CD8-positive, alpha-beta memory T cell (primary cell): ENCODE measurements at places on chromosomes 4 and X. TPM values are rescaled to one million over a fixed set of nuclear protein-coding genes. Genes with fewer than 3 reads are reported as not detected.

The ARHGAP24 gene
- not detected for total RNA-seq

The EPGN gene
- total RNA-seq, result not detected

GRCh38 chr4:182370491-182370890 is 127.3 kb downstream of the TENM3 start:
- H3K4me3 ChIP-seq, result no peak overlapping the region
- no peak for DNase-seq
- no peaks in the 10 kb centered on the region for H3K36me3 ChIP-seq
- no peaks in the 10 kb centered on the region for H3K4me1 ChIP-seq

GRCh38 chr4:26692014-26692726 is 108.3 kb downstream of the TBC1D19 start:
- H3K27ac ChIP-seq, result no peak overlapping the region
- H3K4me3 ChIP-seq, result no peak overlapping the region
- no peaks in the 10 kb centered on the region for H3K27me3 ChIP-seq
- no peaks in the 10 kb centered on the region for H3K4me1 ChIP-seq
- peaks cover 4% of the 10 kb centered on the region for H3K36me3 ChIP-seq

- DNase-seq, result no peak
- no peak overlapping the region for H3K4me3 ChIP-seq
- no peaks in the 10 kb centered on the region for H3K4me1 ChIP-seq
- no peak overlapping the region for H3K27ac ChIP-seq
- no peaks in the 10 kb centered on the region for H3K36me3 ChIP-seq
Measured at GRCh38 chr4:163196926-163197480, 30.3 kb upstream of the NAF1 start.

- H3K36me3 ChIP-seq, result no peaks in the 10 kb centered on the region
- no peak overlapping the region for H3K4me3 ChIP-seq
- H3K27me3 ChIP-seq, result no peaks in the 10 kb centered on the region
- DNase-seq, result no peak
Measured at GRCh38 chrX:21856504-21856903, 717 bp downstream of the YY2 start.

DNA sequence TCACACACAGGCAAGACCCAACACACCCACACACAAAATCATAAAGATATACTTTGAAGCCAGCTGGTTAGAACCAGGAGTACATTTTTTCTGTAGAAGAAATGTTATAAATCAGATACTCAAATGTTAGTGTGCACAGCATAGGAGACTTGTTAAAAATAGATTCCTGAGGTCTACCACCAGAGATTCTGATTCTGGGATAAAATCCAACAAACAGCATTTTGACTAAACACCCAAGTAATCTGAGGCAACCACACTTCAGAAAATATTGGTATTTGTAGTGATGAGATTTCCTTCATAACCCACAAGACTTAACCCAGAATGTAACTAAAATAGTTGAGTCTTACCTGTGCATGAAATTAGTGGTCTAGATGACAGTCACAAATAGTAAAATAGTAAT is 301.8 kb downstream of the HNRNPD start:
- no peak overlapping the region for H3K4me3 ChIP-seq
- no peak for DNase-seq
- no peaks in the 10 kb centered on the region for H3K27me3 ChIP-seq
- H3K4me1 ChIP-seq, result no peaks in the 10 kb centered on the region
- H3K36me3 ChIP-seq, result no peaks in the 10 kb centered on the region

DNA sequence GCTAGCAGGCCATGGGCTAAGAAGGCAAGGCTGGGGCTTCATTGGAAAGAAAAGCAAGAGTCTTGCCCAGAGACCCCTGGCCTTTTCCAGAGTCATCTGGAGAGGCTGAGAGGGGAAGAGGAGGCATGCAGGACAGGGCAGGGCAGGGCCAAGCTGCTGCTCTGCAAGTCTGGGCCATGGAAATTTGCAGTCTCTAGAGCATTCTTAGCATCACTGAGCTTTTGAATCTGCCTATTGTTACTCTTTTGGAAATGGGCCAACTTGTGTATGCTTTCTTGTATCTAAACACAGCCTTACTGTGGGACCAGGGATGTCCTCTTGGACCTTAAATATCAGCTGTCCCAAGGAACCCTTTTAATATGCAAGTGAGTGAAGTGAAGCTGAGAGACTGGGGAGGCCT is 560.5 kb downstream of the MID1IP1 start:
- no peaks in the 10 kb centered on the region for H3K36me3 ChIP-seq
- H3K4me1 ChIP-seq, result no peaks in the 10 kb centered on the region
- H3K27me3 ChIP-seq, result no peaks in the 10 kb centered on the region
- no peak overlapping the region for H3K27ac ChIP-seq
- no peak for DNase-seq

GRCh38 chr4:68076194-68076593 is 53.5 kb downstream of the TMPRSS11F start:
- no peaks in the 10 kb centered on the region for H3K36me3 ChIP-seq
- H3K4me3 ChIP-seq, result no peak overlapping the region
- H3K27ac ChIP-seq, result no peak overlapping the region
- no peaks in the 10 kb centered on the region for H3K4me1 ChIP-seq
- no peaks in the 10 kb centered on the region for H3K27me3 ChIP-seq

DNA sequence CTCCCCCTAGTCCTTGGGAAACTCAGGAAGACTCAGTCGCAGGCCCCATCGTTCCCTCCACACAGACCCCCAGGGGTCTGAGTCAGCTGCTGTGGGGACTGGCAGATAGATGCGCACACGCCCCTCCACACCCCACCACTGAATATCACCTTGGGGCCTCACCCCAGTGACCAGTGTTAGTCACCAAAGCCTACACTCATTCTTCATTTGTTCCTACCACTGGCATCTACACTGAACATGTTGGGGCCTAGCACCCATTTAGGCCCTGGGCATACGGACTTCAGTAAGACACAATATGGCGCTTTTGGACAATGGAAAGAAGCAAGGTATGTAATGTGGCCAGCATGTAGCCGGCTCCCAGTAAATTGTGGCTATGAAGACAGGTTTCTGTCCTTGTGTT is 154.1 kb upstream of the PJA1 start:
- no peak overlapping the region for H3K27ac ChIP-seq
- no peak overlapping the region for H3K4me3 ChIP-seq
- H3K27me3 ChIP-seq, result no peaks in the 10 kb centered on the region
- DNase-seq, result no peak
- no peaks in the 10 kb centered on the region for H3K36me3 ChIP-seq
- no peaks in the 10 kb centered on the region for H3K4me1 ChIP-seq

GRCh38 chrX:110001740-110002299 is 1.1 kb upstream of the TMEM164 start:
- peak overlapping the region; percentile 64 for H3K27ac ChIP-seq
- no peaks in the 10 kb centered on the region for H3K36me3 ChIP-seq
- no peak for DNase-seq
- no peaks in the 10 kb centered on the region for H3K27me3 ChIP-seq

- no peaks in the 10 kb centered on the region for H3K27me3 ChIP-seq
- no peak overlapping the region for H3K4me3 ChIP-seq
- no peaks in the 10 kb centered on the region for H3K4me1 ChIP-seq
- H3K27ac ChIP-seq, result no peak overlapping the region
- no peaks in the 10 kb centered on the region for H3K36me3 ChIP-seq
- DNase-seq, result no peak
Measured at GRCh38 chrX:85221361-85221760, 22.2 kb downstream of the SATL1 start.

DNA sequence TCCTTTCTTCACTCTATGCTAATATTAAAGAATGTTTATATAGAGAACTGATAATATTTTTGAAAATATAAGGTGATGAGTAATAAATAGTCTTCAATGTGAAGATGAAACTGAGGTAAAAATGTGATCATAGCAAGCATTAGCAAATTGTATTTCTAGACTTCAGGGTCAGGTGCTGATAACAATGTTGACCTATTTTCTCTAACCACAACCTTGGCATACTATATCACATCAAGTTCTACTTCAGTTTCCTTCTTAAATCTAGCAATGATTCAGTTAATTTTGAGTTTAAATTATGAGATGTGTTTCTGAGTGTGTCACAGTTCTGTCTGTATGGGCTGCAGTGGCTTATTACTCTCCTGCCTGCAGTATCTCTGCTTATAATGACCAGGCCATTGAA is 209.4 kb downstream of the RAPGEF2 start:
- no peaks in the 10 kb centered on the region for H3K4me1 ChIP-seq
- no peak overlapping the region for H3K27ac ChIP-seq
- no peaks in the 10 kb centered on the region for H3K36me3 ChIP-seq
- no peak overlapping the region for H3K4me3 ChIP-seq
- H3K27me3 ChIP-seq, result no peaks in the 10 kb centered on the region
- DNase-seq, result no peak

DNA sequence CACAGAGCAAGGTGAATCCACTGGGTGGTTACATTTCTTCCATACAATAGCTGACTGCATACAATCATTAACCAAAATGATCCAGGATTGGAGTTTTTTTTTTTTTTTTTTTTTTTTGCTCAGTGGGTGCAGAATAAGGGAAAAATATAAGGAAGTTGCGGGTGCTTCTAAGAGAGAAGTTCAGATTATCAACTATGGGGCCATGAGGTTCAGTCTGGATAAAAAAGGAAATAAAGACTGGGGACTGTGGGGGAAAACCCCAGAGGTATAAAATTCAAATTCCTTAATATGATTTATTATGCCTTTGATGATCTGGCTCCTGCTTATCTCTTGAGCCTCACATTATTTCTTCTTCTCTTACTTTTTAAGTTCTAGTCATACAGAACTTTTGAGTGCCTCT is 5.9 kb upstream of the EIF1AX start:
- H3K36me3 ChIP-seq, result no peaks in the 10 kb centered on the region
- no peak for DNase-seq
- no peak overlapping the region for H3K27ac ChIP-seq
- no peaks in the 10 kb centered on the region for H3K27me3 ChIP-seq

DNA sequence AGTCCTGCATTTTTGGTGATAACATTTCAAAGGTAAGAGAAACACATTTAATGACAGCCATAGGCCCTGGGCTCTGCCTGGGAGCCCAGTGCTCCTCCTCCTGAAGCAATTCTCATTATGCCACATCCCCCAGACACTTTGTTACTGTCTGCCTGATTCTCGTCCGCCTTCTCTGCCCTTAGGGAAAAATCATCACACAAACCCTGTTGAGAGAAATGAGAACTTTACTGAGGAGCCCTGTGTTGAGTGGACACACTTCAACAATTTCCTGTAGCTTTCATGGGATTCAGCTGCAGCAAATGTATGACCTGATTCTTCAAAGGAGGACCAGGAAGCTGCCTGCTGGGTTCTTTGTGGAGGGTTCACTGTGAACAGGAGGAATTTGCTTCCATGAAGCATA is 566.5 kb upstream of the FRG1 start:
- no peak overlapping the region for H3K27ac ChIP-seq
- no peaks in the 10 kb centered on the region for H3K4me1 ChIP-seq
